T47D (cell line): ENCODE measurements at places on chromosomes 2 and 18.
A peak's percentile ranks its signal among the peaks of the same experiment; 100 is the strongest.

- no peak for DNase-seq
Measured at GRCh38 chr18:2961821-2962220, 51.1 kb downstream of the LPIN2 start.

GRCh38 chr18:9782073-9782857 is 74.2 kb downstream of the RAB31 start:
- no peak for DNase-seq

DNA sequence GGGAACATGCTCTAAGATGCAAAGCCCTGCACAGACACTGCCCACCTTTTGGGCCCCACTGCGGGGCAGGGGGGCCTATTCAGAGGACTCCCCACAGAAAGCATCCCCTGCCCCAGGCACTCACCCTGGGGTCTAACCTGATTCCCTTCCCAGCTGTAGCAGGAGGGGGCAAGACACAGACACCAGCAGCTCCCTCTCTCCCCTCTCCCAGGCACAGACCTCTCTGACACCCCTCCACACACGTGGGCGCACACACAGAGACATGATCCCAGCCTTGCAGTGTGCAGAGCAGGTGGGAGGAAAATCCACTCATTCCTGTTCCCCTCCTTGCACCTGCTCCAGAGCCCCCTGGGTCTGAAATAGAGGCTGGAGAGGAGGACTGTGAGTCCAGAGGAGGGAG is 10.7 kb downstream of the TNS1 start:
- DNase-seq = no peak

DNA sequence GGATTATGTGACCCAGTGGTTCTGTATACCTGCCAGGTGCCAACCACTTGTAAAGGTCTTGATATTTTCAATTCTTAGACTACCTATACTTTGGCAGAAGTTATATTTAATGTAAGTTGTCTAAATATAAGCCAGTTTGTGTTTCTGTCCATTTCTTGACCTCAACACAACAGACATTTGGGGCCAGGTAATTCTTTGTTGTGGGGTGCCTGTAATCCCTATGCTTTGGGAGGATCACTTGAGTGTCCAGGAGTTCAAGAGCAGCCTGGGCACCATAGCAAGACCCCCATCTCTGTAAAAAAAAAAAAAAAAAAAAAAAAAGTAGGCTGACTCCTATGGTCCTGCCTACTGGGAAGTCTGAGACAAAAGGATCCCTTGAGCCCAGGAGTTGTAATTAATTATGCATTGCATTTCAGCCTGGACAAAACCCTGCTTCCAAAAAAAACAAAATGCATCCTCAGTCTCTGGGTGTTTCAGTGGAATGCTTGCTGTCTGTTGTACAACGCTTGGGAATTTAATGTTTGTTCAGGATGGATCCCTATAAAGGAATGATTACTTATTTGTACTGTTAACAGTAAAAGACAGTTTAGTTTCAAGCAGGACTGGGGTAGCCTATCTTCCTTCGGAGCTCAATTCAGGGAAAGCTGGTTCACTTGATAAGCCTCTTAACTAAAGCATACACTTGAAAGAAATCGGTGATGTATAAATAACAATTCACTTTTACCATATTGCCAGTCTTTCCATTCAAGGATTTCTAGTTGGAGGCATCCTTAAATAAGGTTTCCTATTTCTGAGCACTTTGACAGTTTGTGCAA is 3.4 kb downstream of the RPS27A start:
- DNase-seq = no peak

GRCh38 chr2:20291106-20291564 is 59.5 kb downstream of the PUM2 start:
- DNase-seq = peak; percentile 87

DNA sequence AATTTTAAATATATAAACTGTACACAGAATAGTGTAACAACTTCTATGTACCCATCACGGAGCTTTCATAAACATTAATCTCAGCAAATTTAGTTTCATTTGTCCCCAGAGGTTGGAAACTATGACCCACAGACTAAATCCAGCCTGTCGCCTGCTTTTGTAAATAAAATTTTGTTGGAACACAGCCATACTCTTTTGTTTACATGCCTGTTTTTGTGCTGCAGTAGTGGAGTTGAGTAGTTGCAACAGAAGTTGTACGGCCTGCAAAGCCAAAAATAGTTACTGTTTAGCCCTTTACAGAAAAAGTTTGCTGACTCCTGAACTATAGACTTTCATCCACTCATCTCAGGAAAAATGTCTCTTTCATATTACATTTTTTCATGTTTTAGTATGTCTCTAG is 39.8 kb downstream of the RBM45 start:
- no peak for DNase-seq

DNA sequence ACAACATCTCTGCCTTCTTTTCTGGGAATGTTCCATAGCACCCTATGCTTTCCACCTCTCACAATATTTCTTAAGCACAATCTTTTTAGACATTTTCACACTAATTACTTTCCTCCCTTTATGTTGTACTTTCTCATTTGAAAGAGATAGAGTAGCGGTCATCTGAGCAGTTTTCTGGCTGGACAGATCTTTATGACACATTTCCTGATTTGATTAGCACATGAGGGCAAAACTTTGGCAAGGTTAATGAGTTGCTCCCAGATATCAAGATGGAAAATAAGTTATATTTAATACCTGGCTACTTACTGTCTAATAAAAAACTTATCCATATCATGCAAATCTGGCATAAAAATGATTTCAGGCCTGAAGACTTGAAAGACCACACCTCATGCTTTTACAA is 723.9 kb downstream of the SOCS6 start:
- no peak for DNase-seq

GRCh38 chr2:328761-329160 is 40.9 kb upstream of the ALKAL2 start:
- DNase-seq = no peak

DNA sequence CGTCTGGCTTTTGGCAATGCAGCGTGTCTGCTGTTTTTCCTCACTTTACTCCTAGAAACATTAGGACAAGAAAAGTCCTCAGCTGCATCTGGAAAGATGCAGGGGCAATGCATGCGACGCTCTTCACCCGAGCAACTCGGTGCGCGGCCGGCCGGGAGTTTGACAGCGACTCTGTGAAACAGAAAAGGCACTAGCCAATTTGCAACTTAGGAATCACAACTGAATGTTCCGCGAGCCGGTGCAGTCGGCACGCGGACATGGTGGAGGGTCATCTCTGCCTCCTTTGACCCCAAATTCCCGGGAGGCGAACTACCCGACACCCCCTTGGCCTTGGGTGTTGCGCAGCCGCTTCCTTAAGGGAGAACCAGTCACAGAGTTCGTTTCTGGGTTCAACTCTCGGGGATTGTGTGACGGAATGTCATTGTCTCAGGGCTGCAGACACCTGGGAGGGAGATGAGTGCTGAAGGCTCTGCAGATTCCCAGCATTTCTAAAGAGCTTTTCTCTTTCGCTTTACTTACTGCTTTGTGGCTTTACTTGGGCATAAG is 9.8 kb downstream of the NR4A2 start:
- DNase-seq = no peak

- DNase-seq = no peak
Measured at GRCh38 chr2:176251928-176252327, 17.3 kb upstream of the MTX2 start.

DNA sequence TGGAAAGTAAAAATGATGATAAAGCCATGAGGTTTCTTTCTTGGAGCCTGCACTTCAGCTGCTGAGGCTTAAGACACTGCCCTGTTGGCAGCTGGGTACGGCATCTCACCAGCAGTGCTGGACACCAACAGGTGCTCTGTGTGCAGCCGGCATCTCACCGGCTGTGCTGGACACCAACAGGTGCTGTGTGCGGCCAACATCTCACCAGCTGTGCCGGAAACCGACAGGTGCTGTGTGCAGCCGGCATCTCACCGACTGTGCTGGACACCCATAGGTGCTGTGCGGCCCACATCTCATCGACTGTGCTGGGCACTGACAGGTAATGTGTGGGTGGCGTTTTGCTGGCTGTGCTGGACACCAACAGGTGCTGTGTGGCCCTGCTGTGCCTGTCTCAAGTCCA is 190.8 kb downstream of the TMEM18 start:
- DNase-seq = no peak
